ENCODE measurements at places on chromosomes 1 and 21. TPM values are rescaled to one million over a fixed set of nuclear protein-coding genes. Genes with fewer than 3 reads are reported as not detected.

Gene VWA5B1
- total RNA-seq, result not detected

Gene STX12
- 31.5 TPM for total RNA-seq

DNA sequence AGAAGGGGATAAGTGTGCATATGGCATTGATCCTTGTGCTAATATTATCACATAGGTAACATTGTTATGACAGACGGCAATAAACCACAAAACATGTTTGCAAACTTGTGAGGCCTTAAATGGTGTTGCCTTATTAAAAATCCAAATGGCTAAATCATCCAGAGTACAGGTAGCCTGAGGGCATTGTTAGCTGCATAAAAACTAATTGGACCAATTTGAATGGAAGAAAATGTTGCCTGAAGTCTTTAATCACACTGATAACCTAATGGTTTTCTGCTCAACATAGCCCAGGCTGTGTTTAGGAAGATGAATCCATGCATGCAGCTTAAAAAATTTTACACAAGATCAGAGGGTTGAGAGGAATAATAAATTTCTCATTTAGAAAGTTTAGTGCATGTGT, 19.4 kb upstream of the LRRC53 start:
- no peak for DNase-seq

DNA sequence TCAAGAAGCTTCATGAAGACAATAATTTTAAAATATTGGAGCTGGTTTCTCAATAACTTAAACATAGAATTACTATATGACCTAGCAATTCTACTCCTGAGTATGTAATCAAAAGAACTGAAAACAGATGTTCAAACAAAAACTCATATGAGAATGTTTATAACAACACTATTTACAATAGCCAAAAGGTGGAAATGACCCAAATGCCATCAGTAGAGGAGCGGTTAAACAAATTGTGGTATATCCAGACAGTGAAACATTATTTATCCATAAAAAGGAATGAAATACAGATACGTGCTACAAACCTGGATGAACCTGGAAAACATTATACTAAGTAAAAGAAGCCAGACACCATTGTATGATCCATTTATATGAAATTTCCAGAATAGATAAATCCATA, 62.8 kb upstream of the UBE2U start:
- DNase-seq, result no peak

DNA sequence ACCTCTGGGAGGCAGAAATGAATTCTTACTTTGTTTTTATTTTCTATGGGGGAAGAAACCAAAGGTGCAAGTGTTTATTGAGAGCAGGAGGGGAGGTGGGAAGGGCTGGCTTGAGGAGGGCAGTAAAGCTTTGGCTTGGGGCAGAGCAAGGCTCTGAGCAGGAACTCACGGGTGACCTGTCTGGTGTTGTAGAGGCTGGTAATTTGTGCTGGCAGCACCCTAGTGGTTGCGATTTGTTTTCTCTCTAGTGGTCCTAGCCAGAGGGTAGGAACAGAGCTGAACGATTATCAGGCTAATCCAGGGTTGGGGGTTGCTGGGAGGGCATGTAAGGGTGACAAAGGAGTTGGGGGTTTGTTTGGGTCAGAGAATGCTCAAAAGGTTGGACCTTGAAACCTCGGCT, 16.6 kb downstream of the TMCC2 start:
- no peak for DNase-seq

DNA sequence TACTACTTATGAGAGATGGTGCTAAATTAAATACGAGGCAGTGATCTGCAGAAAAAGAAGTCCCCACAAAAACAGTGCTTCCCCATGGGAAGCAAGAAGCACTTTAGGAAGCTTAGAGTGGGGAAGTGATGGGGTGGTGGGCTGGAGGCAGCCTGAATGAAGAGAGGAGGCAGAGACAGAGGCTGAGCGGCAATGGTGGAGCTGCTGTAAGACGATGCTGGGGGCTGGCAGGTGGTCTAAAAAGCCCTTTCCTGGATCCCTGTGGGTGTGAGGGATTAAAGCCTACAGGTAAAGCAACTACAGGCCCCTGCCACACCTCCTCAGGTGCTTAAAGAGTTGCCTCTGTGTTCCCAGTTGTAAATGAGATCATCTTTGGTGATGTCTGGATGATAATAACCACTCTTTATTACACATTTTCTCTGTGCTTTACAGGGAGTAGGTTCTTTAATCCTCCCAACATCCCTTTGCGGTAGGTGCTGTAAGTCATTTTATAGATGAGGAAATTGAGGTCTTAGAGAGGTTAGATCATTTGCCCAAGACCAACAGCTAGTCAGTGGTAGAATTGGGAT, 39.2 kb downstream of the CNN3 start:
- DNase-seq, result no peak

Gene OR2L13
- total RNA-seq, result not detected

DNA sequence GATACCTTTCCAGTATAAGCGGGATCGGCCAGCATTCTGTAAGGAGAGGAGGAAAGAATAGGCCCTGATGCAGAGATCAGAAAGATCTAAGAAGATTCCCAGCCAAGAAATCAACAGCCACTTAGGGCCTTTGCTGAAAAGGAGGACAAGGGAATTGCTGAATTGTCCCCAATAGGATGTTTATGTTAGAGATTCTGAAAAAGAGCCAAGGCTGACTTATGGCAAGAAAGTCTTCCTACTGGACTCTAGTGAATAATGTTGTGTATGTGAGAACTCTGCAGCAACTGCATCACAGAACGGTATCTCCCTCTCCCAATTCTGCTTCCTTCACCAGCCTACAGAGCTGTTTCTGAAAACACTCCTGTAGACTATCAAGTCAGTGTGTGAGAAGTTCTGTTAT, 298.0 kb upstream of the CXADR start:
- DNase-seq, result no peak

Measured in epithelial cell of proximal tubule (primary cell).